ENCODE measurements at places on chromosomes 3 and 15.
A peak's percentile ranks its signal among the peaks of the same experiment; 100 is the strongest.

DNA sequence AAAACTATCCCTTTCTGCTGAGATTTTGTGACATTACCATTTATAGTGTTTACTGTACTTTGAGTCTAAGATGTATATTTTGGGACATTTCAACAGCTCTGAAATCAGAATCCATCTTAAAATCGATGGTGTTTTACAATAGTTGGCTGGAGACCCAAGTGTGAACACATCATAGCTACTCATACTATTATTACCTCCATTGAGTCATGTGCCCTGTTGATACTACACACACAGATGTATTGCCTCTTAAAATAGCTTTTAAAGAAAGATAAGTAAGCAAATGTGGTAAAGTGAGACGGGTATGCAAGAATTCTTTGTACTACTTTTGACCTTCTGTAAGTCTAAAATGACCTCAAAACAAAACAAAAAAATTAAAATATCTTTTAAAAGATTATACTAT is 6.7 kb downstream of the LMOD3 start:
- DNase-seq, result peak; percentile 8

DNA sequence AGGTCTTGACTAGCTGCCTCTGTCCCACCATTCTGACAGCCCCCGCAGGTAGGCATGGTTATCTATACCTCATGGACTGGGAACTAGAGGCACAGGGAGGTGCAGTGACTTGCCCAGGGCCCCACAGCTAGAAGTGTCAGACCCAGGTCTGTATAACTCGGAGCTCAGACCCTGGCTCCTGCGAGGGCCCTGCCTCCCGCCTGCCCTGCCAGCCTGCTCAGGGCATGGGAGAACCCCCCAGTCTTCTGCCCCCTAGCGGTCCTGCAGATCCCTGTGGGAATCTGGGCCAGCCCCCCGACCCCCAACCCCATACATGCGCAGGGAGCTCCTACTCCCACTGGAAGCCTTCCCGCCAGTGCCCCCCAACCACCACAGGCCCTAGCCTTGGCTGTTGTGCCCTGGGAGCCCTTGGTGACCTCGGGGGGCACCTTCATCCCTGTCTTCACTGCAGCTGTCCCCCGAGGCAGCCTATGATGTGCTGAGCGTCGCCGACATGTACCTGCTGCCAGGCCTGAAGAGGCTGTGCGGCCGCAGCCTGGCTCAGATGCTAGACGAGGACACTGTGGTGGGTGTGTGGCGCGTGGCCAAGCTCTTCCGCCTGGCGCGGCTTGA is 6.9 kb downstream of the ABTB1 start:
- no peak for DNase-seq

DNA sequence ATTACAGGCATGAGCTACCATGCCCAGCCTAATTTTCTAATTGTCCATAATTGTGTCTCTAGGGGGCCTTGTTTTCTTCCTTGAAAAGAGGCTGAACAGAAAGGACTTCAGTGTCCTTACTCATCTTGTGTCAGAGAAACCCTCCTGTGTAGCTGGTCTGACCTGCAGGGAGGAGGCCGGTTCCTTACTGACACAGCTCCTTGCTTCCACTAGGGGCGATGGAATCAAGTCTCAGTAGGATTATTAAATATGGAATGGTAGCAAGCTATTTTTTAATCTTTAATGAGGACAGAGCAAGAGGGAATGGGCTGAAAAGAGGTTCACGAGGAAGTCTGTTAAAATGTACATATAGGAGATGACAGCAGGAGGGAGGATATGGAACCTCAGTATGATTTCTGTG is 8.6 kb downstream of the LPCAT4 start:
- peak; percentile 43 for DNase-seq

- DNase-seq, result no peak
These were observed 82.7 kb downstream of the MYO5A start for GRCh38 chr15:52445954-52446353.

DNA sequence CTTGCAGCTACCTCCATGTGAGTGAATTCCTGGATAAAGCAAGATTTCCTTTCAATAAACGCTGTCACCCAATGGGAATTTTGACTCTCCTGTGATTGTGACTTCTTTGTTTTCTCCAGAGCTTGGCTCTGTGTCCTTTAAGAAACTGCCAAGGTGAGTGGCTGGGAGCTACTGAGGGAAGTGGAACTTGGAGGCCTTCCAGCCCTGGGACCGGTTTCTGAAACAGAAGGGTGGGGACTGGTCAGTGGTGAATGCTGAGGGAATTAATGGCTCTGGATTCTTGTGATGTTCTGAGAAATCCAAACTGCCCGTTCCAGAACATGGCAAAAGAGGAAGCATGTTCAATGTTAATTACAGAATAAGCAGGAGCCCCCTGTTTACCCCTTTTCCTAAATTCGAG is 41.1 kb upstream of the MYZAP start:
- DNase-seq, result no peak

- no peak for DNase-seq
These were observed 5.3 kb upstream of the TTLL13 start for GRCh38 chr15:90243943-90244639.

DNA sequence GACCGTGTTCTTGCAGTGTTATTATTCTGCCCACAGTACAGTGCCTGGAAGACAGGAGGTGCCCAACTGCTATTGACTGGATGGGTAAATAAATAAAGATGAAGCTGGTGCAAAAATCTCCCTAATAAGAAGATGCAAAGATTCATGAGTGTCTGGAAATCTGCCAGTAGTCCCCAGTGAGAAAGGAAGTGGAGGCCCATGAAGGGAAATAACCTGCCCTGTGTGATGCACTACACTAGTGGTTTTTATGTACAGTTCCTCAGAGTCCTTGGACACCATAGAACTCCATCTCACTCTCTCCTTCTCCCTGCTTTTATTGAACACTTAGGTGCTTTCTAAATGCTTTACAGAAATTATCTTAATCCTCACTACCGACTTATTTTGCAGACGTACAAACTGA is 8.3 kb upstream of the SUCLG2 start:
- DNase-seq, result no peak

- no peak for DNase-seq
These were observed 115.7 kb upstream of the PRTG start for GRCh38 chr15:55858661-55859060.

GRCh38 chr3:108391917-108392593 is 95.7 kb downstream of the HHLA2 start:
- no peak for DNase-seq

- DNase-seq, result no peak
These were observed 97.4 kb downstream of the IMPG2 start for GRCh38 chr3:101223016-101223415.

- no peak for DNase-seq
These were observed 105.2 kb upstream of the BNIP2 start for GRCh38 chr15:59794229-59794886.

- DNase-seq, result peak; percentile 79
These were observed 768.5 kb upstream of the CFAP20DC start for GRCh38 chr3:59818033-59818918.

DNA sequence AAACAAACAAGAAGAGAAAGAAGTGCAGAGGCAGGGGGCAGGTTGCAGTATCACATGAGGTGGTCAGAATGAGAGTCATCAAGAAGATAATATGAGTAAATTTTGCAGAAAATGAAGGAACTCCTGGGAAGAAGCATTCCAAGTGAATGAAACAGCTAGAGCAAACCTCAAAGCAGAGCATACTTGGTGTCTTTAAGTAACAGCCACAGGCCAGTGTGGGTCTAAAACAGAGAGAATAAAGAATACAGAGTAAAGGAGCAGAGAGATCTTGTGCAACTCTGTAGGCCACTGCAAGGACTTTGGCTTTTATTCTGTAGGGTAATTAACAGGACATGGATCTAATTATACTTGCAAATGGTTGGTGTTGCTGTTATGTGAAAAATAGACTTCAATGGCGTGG is 81.3 kb downstream of the STAC start:
- no peak for DNase-seq

DNA sequence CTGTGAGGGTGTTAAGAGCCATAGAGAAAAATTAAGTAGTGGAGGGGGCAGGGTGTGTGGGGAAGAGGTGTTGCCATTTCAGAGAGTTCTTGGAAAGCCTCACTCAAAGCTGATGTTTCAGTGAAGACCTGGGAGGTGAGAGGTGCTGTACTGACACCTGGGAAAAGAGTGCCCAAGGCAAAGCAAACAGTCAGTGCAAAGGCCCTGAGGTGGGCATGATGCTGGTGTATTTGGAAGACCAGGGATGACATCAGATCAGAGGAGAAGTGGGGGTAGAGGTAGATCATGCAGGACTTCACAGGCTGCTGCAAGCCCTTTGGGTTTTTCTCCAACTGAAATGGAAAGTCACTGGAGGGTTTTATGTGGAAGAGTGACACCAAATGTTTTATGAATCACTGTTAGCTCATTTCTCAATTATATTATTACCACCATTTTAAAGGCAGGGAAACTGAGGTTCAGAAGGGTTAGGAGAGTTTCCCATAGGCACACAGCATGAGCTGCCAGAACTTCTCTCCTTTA is 42.8 kb upstream of the SMAD3 start:
- DNase-seq, result no peak

- no peak for DNase-seq
These were observed 164.6 kb downstream of the GOLGA6L4 start for GRCh38 chr15:84400017-84400740.

DNA sequence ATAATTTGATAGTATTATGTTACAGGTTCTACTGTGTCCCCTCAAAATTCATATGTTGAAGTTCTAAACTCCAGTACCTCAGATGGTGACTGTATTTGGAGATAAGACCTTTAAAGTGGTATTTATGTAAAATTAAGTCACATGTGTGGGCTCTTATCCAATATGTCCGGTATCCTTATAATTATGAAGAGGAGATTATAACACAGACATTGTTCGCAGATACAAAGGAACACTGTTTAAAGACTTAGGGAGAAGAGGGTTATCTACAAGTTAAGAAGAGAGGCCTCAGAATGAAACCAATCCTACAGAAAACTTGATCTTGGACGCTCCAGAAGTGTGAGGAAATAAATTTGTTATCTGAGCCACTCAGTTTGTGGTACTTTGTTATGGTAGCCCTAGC is 50.9 kb downstream of the DPH6 start:
- DNase-seq, result no peak

GRCh38 chr15:80895965-80896364 is 93.7 kb downstream of the MESD start:
- no peak for DNase-seq

DNA sequence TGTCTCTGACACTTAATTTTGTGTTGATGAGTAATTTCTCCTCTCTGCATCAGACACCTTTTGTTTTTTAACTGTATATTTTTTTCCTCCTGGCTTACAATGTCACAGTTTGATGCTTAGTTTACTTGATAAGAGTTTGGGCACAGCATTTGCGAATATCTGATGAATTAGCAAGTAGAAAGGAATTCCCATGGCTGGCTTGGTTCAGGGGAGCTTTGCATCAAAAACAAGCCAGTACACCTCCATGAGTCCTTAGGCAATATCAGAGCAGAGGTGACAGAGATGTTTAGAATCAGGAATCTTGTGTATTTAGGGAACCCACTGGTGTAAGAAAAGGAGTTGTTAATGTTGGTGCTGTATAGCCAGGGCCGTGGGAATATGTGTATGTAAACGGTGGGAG is 9.3 kb downstream of the ARHGEF26 start:
- DNase-seq, result no peak

GRCh38 chr3:172096881-172097420 is 57.6 kb downstream of the FNDC3B start:
- DNase-seq, result peak; percentile 83

- peak; percentile 0 for DNase-seq
These were observed 1037.0 kb upstream of the CFAP20DC start for GRCh38 chr3:60086811-60087210.

DNA sequence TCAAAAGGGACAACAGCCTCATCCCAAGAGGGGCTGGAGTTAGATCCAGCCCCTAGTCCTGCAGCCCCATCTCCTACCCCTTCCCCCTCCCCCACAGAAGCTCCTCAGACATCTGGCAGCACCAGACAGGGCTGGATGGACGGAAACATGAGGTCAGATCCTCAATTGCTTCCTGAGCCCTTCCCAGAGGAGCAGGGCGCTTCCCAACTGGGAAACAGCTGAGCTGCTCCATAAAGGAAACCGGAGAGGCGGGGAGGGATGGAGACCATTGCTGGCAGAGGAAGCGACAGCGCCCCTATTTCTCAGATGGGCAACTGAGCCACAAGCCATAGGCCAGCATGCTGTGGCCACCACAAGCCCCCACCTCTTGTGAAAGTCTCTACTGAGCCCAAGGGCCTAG is 18.3 kb upstream of the CYP11A1 start:
- no peak for DNase-seq

- DNase-seq, result no peak
These were observed 125.6 kb downstream of the P3H2 start for GRCh38 chr3:189995129-189995528.

GRCh38 chr3:168977716-168978374 is 685.7 kb downstream of the MECOM start:
- no peak for DNase-seq

DNA sequence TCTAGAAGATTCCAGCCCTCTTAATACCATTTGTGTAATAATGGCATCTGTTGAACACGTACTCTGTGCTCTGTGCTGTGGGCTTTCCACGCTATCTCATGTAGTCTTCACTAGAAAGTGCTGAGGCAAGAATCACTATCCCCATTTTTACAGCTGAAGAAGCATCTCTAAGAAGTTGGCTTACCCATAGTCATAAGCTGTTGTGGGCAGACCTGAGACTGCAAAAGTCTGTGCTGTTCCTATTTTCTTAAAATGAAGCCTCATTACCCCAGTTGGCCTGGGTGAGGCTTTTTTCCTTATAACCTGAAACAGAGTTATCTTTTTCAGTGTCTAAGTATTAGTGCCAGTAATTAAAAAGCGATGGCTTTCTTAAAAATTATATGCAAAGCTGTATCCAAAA is 58.5 kb downstream of the ERC2 start:
- no peak for DNase-seq

- DNase-seq, result no peak
These were observed 11.0 kb upstream of the MAP4 start for GRCh38 chr3:48026951-48027908.

GRCh38 chr3:43005981-43006380 is 26.9 kb downstream of the GASK1A start:
- no peak for DNase-seq

- DNase-seq, result peak; percentile 55
These were observed 31.0 kb downstream of the GRIP2 start for GRCh38 chr3:14508966-14509795.

GRCh38 chr3:179972881-179973423 is 63.8 kb downstream of the PEX5L start:
- no peak for DNase-seq

GRCh38 chr15:80267658-80268057 is 15.6 kb upstream of the CTXND1 start:
- DNase-seq, result no peak

- peak; percentile 81 for DNase-seq
These were observed 89.3 kb downstream of the SLCO3A1 start for GRCh38 chr15:91942720-91943394.

- no peak for DNase-seq
These were observed 763 bp upstream of the ZIC4 start for GRCh38 chr3:147407114-147407497.

DNA sequence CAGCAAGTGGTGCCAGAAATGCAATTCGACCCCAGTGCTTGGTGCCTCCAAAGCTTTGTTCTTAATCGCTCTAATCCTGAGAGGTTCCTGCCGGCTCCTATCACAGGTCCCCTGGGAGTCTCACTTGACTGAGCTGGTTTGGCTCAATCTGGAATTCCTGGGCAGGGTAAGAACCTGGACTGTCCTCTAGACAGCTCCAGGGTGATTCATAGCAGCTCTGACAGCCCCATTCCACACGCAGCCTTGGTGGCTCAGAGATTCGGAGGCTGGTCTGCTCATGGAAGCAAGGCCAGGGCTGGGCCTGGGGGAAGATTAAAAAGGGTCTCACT is 37.9 kb downstream of the MYO5C start:
- no peak for DNase-seq

GRCh38 chr3:120568202-120568531 is 28.0 kb upstream of the NDUFB4 start:
- no peak for DNase-seq

Data from RWPE1 (cell line).